Uterine smooth muscle cell (primary cell): ENCODE measurements at places on chromosomes 1 and 21. TPM values are rescaled to one million over a fixed set of nuclear protein-coding genes. Genes with fewer than 3 reads are reported as not detected.

CCDC181 gene
- 1.2 and 2.0 TPM in 2 replicates for total RNA-seq

GPR25 gene
- not detected in 2 replicates for total RNA-seq

KRTAP6-1 gene
- not detected in 2 replicates for total RNA-seq

IVL gene
- total RNA-seq: 0.37 and 1.7 TPM in 2 replicates

CCDC18 gene
- 17.1 and 32.8 TPM in 2 replicates for total RNA-seq

RRP1B gene
- 25.4 and 32.4 TPM in 2 replicates for total RNA-seq

PADI2 gene
- total RNA-seq: under 0.01 TPM in 1 of 2 replicates, not detected in the other

S1PR1 gene
- total RNA-seq: 11.0 and 12.2 TPM in 2 replicates

KIF14 gene
- total RNA-seq: 8.5 and 32.2 TPM in 2 replicates

DMBX1 gene
- not detected in 2 replicates for total RNA-seq
